T-helper 2 cell (primary cell): ENCODE measurements at places on chromosomes 6 and 20.

GRCh38 chr6:14804001-14804784 lies 441.7 kb upstream of the JARID2 start:
- no peak for DNase-seq

GRCh38 chr6:52571099-52571755 lies 5.6 kb downstream of the TRAM2 start:
- no peak for DNase-seq

GRCh38 chr20:16440686-16441085 lies 132.6 kb downstream of the KIF16B start:
- DNase-seq, result no peak

DNA sequence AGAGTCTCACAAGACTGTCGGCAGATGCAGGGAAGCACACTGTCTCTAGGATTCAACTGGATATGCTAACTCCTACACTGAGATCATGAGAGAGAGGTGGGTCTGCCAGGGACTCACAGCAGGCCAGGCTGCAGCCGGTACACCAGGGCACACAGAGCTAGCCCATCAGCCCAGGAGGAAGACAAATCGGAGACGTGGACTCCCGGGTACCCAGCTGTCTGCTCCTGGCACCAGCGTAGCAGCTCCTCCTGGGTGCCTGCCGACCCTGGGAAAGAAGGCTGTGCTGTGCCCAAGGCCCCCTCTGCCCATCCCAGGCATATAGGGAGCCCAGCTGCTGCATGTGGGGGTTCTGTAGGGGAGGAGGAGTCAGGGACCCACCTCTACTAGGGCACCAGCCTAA lies 7.0 kb downstream of the MICAL1 start:
- DNase-seq, result no peak

- DNase-seq, result no peak
Measured at GRCh38 chr6:6942091-6942490, 165.7 kb upstream of the RREB1 start.

GRCh38 chr6:142474531-142475289 lies 172.9 kb downstream of the ADGRG6 start:
- peak; percentile 37 for DNase-seq

DNA sequence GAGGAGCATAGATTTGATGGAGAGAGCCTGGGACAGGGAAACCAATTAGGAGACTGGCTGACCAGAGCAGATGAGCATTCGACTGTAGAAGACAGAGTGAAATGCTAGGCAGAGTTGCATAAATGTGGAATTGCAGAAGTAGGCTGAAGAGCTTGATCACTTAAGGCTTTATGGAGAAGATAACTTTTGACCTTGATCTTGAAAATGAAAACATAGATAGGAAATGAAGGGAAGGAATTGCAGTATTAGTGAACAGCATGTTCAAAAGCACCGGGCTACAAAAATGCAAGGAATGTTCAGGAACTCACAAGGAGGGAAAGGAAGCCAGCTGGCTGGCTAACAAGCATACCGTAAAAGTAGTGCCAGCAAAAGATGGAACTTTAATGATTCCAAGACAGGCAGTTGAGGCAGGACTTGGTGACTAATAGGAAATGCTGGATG lies 20.5 kb upstream of the LTV1 start:
- no peak for DNase-seq

GRCh38 chr6:137791281-137792159 lies 75.5 kb upstream of the TNFAIP3 start:
- no peak for DNase-seq

DNA sequence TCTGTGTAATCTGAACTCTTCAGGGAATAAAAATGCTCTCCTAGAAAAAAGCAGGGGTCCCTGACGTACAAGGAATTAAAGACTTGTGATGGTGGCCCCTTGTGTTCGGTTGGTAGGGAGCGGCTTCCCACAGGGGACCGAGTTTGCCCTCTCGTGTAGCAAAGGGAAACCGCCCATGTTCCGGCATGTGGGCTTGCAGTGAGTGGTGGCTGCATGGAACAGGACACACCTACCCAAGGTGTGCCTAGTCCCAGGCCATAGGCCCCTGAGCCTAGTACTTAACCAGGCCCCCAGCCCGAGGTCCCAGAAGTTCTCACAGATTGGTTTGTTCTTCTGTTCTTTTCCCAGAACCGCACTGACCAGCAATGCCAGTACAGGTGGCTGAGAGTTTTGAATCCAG lies 15.5 kb downstream of the MYBL2 start:
- DNase-seq, result no peak

DNA sequence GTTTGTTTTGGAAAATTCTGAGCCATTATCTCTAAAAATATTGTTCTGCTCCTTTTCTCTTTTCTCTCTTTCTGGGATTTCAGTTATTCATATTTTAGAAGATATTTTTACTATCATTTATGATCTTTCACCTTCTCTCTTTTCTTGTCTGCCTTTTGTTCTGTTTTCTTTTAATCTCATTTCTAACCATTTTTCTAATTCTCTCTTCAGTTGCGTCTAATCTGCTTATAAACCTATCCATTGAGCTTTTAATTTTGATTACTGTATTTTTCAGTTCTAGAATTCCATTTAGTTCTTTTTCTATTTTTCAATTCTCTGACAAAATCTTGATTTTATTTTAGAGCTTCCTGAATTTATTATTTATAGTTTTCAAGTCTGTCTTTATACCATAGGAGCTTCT lies 42.2 kb upstream of the COL10A1 start:
- DNase-seq, result no peak

- DNase-seq, result no peak
Measured at GRCh38 chr6:134293659-134294161, 24.2 kb downstream of the SGK1 start.

- no peak for DNase-seq
Measured at GRCh38 chr6:18465410-18466154, 78.4 kb downstream of the RNF144B start.

- no peak for DNase-seq
Measured at GRCh38 chr6:160188773-160189172, 67.2 kb downstream of the SLC22A1 start.

DNA sequence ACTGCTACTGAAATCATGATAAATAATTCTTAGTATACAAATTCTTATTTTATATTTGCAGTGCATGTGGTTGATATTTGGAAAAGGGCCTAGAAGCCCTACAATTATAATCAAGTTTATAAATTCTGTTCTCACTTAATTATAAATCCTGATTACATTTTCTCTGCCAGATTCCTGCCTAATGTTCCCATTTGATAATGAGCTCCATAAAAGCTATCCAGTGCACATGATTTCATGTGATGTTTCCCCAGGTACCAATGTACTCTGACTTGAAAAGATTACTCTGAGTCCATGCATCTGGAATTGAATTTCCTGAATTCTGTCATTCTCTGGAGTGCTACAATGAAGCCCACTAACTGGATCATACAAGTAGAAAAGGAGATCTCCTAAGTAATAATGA lies 292.2 kb downstream of the FRK start:
- no peak for DNase-seq

DNA sequence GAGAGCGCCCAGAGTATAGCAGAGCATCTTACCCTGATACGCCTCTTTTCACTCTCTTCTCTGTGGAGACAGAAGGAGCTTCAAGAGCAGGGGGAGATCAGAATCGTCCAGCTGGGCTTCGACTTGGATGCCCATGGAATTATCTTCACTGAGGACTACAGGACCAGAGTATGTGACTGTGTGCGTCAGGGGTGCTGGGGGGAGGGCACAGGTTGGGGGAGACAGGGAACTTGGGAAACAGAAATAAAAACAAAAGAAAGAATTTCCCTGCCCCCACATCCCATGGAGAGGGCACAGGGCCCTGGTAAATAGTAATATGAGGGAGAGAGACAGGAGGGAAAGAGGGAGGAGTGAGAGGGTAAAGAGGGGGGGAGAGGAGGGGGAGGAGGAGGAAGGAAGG lies 3.0 kb upstream of the C4A start:
- DNase-seq, result no peak

- DNase-seq, result no peak
Measured at GRCh38 chr6:161139766-161140553, 133.9 kb downstream of the AGPAT4 start.
